T47D (cell line): ENCODE measurements at places on chromosomes 1 and 21.
A peak's percentile ranks its signal among the peaks of the same experiment; 100 is the strongest.

- no peak for DNase-seq
Observed at GRCh38 chr1:7967651-7968050, 6.1 kb downstream of the PARK7 start.

DNA sequence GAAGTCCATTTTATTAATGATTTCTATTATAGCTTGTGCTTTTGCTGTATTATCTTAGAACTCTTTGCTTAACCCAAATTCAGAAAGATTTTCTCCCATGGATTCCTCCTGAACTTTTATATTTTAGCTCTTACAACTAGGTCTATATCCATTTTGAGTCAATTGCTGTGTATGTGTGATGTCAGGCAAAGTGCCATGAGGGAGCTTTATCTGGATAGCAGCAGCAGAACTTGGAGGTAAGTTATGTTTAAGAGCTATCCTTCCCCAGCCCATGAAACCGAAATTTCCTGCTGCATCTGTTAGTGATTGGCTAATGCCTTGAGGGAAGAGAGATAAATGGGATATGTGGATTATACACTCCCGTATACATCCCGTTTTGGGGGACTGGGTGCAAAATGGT, 29.9 kb downstream of the ADAM30 start:
- no peak for DNase-seq

- DNase-seq = no peak
Observed at GRCh38 chr1:4380564-4381168, 273.7 kb upstream of the AJAP1 start.

- DNase-seq = no peak
Observed at GRCh38 chr1:74193908-74194307, 4.1 kb downstream of the LRRIQ3 start.

DNA sequence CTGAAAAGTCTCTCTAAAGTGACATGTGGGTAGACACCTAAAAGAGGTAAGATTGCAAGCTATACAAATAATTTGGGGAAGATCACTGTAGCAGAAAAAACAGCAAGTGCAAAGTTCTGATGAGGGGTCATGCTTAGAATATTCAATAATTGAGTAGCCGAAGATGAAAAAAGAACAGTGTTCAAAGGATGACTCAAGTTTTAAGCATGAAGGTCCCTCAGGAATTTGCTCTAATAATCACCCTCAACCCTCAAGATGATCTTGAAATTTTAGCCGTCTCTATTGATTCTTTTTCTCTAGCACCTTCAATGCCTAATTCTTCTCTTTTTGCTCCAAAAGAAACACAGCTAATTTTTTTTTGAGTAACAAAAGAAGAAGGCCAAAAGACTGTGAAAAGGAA, 190.6 kb upstream of the ZNHIT6 start:
- DNase-seq = no peak

DNA sequence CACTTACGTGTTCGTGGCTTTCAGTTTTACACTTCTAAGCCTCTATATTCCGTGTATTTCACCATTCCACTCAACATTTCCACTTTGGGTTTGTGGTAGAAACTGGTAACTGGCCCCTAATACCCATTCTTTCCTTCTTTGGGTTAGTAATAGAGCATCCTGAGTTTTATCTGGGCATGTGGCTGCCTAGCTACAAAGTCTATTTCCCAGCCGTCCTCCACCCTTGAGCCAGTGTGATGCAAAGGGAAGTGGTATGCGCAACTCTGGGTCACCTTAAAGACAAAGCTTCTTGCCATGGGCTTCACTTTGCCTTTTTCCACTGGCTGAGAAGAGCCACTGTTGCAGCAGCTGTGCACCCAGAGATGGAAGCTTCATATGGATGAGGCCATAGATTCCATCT, 73.9 kb downstream of the LAMC2 start:
- DNase-seq = no peak

DNA sequence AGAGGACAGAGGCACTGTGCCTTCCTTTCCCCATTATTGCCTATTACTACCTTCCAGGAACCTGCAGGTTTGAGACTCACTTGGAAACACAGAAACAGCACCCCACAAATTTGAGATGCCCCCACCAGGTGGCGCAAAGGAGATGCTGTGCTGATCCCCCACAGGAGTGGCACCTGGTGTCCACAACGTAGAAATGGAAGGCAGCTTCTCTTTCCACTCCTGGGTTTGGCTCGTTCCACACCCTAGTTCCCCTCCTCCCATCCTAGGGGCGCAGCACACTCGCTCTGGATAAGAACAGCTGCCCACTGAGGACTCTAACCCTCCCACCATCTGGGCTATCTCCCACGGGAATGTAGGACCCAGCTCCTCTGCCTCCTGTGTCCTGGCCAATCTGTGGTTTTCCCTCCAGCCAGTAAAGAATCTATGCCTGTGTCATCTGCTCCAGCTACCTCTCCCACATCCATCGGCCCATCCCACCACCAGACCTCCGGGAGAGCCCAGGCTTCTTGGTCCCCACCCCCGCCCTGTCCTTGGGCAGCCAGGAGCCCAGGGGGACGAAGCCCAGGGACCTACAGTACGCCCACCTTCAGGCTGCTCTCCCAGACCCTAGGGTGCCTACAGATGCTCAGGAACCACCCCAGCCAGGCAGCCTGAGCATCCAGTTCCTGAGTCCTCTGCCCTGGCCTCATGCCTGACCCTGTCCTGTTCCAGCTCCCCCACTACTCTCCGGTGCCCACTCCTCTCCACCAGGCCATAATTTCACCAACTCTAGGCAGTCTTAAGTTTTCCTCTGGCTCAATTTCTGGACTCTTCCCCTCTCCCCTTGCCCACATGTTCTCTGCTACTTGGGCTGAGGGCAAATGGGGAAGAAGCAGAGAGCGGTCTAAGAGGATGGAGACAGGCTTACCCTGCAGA, 549 bp downstream of the THBS3 start:
- peak; percentile 93 for DNase-seq

- no peak for DNase-seq
Observed at GRCh38 chr1:114388432-114389003, 122.5 kb downstream of the TRIM33 start.

GRCh38 chr1:196295766-196296165, 312.5 kb downstream of the KCNT2 start:
- no peak for DNase-seq

- no peak for DNase-seq
Observed at GRCh38 chr1:180720753-180721152, 88.9 kb downstream of the XPR1 start.

- DNase-seq = no peak
Observed at GRCh38 chr1:12629511-12629956, 11.5 kb upstream of the DHRS3 start.

GRCh38 chr1:56355422-56355821, 223.9 kb downstream of the PLPP3 start:
- DNase-seq = no peak

- no peak for DNase-seq
Observed at GRCh38 chr1:3033790-3034090, 12.5 kb downstream of the ACTRT2 start.

DNA sequence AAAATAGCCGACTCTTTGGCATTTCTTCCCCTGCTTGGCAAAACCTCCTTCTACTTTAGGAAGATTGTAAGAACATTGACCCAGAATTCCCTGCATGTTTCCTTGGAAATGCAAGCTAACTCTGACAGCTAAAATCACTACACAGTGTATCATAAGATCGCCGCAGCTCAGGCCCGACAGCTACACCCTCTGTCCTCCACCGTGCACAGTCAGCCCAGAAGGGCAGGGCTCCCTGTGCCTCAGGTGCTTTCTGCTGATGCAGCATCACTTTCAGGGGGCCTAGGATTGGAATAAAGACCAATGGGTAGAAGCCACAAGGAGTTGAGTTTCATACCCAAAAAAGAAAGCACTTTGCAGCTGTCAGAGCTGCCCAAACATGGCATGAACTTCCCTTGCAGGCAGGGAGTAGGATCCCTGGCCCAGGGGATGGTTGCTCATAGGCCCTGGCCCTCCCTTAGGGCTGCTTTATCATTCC, 145.3 kb downstream of the SEC16B start:
- DNase-seq = no peak

DNA sequence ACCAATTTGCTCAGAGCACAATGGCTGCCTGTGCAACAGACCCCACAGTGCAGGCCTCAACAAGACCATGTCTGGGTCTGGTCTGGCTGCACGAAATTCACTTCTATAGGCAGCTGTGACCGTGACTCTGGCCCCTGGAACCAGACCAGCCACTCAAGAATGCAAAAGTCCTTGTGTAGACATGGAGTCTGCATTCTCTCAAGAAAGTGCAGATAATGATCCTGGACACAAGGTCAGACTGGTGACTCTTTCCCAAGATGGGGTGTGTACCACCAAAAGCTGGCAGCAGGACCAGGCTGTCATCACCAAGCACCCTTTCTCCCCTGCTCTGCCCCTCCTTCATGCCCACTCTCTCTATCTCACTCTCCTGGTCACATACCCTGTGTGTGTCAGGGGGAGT, 7.1 kb upstream of the METTL25B start:
- no peak for DNase-seq

DNA sequence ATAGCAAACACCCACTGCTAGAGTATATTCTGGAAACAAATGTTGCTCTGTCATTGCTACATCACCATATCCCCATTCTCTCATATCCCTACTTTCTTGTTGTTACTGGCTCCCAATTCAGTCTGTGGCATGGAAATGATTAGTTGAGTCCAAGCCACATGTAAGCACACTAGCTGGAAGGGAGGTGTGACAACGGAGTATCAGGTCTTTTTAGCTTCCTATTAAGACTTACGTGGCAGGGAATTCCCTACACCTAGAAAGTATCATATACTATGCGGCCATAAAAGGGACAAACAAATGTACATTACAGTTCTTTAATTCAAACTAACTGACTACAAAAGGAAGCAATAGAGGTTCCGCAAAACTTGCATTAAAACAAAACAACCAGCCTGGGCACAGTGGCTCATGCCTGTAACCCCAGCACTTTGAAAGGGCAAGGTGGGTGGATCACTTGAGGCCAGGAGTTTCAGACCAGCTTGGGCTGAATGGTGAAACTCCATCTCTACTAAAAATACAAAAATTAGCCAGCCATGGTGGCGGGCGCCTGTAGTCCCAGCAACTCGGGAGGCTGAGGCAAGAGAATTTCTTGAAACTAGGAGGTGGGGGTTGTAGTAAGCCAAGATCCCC, 48.6 kb downstream of the INTS7 start:
- no peak for DNase-seq

DNA sequence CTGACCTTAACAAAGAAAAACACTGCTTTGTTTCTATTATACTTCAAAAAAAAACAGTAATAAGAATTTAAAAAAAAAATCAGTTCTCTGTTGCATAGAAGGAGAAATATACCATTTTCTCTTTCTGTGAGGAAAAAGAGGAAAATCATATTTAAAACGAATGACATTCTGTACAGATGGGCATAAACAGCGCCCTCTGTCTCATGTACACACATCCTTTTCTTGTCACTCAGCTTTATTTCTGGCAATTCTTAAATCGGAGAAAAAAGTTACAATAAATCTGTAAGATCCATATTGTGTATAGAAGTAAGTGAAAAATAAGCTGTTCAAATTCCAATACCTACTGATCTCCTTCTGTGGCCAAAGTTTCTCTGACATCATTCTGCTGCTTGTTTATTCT, 245.4 kb downstream of the SMYD3 start:
- no peak for DNase-seq

DNA sequence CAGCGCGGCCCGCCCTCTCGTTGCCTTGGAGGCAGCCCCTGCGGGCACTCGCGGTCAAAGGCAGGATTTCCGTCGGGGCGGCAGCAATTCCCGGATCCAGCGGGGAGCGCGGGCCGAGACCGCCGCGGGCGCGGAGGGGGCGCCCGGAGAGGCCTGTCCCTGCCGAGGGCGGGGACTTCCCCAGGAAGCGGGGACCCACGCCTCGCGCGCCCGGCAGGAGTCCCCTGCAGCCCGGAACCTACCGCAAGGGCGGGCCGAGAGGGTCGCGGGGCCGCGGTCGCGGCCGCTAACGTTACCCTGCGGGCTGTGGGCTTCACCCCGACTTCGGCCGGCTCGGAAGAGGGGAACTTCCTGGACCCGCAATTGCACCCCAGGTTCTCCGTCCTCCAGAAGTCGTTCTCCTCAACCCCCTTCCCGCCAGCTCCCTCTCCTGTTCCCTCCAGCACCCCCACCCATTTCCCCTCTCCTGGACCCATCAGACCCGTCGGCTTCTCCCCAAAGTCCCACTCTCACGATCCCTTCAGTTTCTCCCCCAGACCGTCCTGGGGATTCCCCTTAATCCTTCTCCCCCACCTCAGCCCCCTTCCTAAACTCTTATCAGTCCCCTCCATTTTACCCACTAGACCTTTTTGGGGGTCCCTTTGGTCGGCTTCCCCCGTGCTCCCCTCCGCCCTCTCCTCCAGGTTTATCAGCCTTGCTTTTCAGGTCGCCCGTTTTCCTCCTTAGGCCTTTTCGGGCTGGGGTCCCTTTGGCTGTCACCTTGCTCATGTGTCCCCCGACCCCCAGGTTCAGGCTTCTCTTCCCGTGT, 604 bp downstream of the FGR start:
- no peak for DNase-seq

GRCh38 chr1:200478239-200478623, 68.4 kb upstream of the ZNF281 start:
- DNase-seq = no peak

DNA sequence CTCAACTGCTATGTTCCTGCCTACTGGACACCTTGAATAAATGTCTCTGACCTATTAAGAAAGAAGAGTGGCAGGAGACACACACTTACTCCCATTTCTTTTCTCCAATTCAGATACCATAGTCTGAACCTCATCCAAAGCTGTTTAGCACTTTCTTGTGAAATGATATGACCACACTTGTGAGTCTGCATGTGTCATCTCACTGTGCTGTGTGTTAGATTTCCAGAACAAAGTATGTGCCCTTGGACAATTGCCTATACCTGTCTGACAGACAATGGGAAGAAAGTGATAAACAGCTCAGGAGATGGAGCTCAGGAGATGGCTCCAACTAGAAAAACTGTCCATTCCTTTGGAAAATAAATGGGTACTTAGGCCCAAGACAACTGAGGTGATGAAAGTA, 48.4 kb downstream of the USP48 start:
- no peak for DNase-seq

DNA sequence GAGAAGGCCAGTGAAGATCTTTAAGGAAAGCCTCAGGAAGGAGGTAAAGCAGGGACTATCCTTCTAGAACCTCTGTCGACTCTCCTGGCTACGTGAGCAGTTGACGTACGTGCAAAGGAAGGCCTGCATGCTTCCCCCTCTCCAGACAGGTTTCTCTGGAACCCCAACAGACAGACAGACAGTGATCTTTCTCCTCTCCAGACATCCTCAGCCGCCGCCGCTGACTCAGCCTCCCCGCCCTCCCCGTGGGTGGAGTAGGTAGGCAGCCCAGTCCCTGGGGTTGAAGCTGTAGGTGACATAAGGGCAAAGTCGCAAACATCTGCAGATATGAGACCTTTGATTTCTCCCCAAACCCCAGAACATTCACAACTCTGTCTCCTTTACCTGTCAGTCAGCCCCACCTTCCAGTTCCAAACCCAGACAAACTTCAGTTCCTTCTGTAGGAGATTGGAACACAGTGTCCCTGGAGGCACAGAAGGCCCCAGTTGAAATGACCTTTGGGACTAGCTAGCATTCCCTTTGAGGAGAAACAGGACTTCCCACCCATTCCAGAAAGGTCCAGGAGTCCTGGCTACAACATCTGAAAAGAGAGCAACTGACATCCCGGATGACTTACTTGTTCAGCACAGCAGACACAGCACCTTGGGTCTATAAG, 146.0 kb upstream of the JUN start:
- DNase-seq = no peak
